ENCODE measurements at places on chromosomes 6 and 20.

DNA sequence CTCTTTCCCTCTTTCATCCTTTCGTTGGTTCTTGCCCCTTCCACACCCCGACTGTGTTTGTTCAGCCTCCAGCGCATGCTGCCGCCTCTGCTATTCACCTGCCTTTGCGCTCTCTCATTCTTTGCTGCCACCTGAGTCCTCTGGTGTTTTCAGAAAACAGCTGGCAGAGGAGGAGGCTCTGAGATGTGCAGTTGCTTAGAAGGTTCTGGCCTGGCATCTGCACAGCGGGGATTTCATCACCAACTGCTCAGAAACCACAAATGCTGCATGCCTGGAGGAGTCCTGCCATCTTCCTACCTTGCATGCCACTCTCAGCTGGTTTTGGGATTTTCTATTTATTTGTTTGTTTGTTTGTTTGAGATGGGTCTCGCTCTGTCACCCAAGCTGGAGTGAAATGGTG lies 39.2 kb upstream of the CLDN20 start:
- DNase-seq: no peak

DNA sequence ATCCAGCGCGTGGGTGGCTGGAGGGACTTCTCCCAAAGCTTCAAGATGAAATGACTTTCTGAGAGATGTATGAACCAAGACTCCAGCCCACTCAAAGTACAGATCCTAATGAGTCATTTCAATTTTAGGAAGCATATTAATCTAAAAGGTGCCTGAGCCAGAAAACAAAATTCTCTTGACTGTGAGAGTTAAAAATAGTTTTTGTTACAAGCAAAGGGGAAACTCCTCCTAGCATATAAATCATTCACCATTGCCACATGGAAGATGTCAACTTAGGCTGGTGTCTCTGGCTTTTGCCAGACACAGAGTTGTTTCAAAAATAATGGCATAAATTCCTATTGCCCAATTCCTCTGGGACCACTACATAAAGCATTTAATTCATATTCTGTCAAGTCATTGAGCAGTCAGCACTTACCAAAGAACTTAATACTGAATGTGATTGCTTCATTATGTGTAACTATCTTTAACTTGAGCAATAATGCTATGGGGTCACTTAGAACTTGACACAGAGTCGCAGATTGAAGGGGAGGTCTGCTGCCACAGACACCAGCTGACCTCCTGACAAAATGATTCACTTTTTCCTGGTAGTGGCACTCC lies 280.6 kb downstream of the SLC35F1 start:
- no peak for DNase-seq

GRCh38 chr6:44064089-44064947 lies 62.9 kb downstream of the MRPL14 start:
- DNase-seq: peak; percentile 47

DNA sequence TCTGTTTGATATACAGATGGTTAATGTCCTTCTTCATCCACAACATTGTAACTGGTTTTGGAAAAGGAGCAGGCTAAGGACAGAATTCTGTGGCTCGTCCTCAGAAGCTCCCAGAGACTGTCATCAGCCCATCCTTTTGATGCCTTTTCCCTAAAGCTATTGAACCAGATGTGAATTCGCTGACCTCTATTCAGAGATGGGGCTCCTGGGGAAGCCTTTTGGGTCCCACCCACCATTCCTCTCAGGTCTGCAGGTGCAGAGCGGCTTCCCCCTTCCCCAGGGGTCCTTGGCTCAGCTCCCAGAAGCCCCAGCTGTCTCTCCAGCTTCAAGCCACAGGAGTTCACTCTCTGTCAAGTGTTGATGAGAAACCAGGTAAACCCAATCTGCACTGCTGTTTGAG lies 191.7 kb downstream of the SMOC2 start:
- no peak for DNase-seq

DNA sequence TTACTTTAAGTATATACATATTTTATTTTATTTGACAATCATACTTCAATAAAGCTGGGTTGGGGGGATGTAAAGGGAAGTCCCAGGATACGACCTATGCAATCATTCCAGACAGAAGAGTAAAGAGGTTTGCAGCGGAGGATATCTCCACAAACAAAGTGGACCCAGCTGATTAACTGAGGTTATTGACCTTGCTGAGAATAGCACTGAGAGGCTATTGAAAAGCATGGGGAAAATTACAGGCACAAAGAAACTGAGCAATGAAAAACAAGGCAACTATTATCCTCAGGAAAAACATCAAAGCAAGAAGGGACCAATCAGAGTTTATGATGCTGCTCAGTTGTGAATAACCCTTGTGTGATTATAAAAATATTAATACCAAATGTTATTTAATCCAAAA lies 32.6 kb downstream of the SERPINB1 start:
- no peak for DNase-seq

DNA sequence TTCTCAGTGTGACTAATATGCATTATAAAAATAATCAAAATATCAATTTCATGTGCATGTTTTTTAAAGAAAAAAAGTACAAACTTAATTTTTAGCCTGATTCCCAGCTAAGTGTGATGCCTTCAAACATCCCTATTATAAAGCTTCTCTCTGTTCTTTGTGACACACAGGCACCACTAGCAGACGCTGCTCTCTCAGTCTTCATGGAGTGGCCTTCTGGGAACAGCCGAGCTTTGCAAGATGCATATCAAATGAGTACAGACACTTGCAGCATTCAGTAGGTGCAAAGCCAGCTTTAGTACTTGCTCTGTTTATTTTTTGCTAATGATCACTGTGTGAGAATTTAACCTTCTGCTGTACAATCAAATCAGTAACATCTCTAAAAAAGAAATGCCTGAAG lies 340.0 kb downstream of the ADGRB3 start:
- DNase-seq: no peak

DNA sequence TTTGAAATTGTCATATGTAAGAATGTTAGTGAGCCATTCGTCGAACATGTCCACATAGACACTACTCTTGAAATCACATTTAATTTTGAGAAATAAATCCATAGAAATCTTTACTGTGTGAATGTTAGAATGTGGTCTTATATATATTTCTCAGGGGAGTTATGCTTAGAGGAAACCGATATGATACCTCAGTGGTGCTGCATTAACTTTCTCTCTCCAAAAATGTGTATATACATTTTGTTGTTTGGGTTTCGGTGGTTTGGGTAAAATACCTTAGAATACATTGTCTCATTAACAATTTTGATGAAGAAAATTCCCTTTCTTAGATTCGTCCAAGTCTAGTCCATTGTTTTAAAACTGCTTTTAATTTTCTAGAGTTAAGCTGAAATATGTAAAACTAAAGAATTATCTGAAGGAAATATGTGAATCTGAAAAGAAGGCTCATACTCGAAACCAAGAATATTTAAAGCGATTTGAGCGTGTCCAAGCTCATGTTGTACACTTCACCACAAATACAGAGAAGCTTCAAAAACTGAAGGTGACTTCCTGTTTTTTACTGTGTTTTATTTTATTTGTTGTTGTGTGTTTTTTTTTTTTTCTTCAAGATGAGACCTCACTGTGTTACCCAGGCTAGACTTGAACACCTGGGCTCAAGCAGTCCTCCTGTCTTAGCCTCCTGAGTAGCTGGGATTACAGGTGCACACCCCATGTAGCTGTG lies 10.3 kb downstream of the KIZ start:
- DNase-seq: no peak

DNA sequence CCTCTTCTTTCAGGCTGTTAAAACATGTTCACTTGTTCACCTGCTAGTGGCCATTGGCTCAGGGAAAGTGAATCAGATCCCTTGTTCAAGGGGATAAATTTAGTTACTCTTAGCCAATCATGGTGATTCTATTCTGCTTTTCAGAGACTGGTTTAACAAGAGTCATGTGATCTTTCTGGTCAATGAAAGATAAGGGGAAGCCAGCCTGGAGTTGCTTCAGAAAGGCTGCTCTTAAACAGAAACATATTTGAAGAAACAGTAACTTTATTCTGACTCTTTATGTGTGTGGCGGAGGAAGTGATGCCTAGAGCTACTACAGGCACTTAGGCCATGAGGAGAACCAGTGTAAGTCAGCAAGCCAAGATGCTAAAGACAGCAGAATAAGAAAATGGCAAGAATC lies 28.1 kb upstream of the AHI1 start:
- DNase-seq: no peak

DNA sequence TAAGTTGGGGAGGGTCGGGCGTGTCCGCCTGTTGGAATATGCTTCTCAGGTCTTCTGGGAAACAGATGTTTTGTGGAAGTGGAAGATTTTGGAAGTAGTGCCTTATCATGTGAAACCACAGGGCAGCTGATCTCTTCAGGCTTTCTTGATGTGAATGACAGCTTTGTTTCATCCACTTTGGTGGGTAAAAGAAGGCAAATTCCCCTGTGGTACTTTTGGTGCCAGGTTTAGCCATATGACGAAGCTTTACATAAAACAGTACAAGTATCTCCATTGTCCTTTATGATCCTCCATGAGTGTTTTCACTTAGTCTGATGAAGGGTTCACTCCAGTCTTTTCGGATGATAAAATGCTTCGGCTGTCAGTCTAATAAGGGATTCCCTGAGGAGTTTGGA lies 4.6 kb downstream of the IRF4 start:
- no peak for DNase-seq

DNA sequence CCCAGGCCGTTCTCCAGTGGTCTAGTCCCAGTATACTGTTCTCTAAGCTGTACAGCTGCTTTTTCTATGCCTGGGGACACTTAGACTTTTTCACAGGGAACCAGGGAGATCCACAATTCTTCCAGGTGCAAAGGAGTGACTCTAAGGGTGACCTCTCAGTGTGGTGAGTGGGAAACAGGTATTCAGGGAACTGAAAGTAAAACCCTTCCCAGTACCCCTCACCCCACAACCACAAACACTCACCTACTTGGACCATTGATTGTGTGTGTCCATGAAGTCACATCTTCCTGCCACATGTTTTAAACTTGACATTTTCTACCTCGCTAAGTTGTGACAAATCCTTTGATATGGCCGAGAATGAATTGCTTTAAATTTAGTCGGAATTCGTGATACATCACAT lies 183.6 kb downstream of the CLIC5 start:
- no peak for DNase-seq

- DNase-seq: no peak
Measured at GRCh38 chr6:7910298-7910653, 312 bp downstream of the TXNDC5 start.

- DNase-seq: no peak
Measured at GRCh38 chr6:156881687-156882629, 104.8 kb downstream of the ARID1B start.

DNA sequence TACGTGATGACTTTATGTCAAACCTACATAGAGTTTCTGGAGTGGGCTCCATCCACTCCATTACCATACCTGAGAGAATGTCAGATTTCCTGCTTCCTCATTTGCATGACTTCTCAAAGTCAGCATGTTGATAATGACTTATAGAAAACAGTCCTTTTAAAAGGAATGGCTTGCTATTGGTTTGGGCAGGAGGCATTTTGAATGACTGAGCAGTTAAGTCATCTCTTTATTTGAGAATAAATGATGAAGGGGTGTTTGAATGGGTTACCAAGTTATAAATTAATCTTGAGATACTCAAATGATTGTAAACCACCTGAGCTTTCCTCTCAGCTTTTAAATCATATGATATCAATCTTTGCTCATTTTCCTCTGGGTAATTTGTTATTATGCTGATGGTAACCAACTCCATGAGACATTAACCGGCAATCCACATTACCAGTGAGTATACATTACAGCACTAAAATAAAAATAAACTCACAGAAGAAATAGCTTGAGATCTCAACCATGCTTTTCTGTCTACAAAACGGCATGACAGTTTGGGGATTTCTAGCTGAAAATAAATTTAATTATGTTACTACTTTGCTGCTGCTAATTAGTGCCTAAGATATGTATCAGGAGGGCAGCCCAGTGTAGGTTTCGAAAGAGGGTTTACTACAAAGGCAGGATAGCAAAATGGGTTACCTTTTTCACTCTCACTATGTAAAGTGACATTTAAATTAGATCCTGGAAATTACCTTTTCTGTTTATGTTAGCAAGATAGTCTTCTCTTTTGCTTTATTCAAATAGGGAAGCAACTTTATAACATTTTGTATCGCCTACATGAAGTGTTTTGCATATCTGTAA lies 78.8 kb downstream of the RPS12 start:
- no peak for DNase-seq

GRCh38 chr6:4895971-4896370 lies 107.9 kb downstream of the RPP40 start:
- DNase-seq: no peak

DNA sequence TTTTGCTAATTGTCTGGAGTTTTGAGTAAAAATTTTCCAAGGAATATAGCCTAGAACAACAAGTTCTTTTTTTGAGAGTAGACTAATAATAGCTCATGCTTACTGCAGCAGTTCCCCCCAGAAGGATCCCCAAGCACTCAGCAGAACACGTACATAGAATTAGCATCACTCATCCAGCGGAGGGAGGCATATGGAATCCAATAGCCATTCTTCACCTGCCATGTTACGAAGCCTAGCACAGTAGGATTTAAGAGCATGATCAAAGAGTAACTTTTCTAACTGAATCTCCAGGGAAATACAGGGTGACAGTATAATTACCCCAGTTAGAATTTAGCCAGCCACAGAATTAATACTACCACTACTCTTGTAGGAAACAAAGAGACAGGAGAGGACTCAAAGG lies 511.7 kb upstream of the NOX3 start:
- DNase-seq: no peak

DNA sequence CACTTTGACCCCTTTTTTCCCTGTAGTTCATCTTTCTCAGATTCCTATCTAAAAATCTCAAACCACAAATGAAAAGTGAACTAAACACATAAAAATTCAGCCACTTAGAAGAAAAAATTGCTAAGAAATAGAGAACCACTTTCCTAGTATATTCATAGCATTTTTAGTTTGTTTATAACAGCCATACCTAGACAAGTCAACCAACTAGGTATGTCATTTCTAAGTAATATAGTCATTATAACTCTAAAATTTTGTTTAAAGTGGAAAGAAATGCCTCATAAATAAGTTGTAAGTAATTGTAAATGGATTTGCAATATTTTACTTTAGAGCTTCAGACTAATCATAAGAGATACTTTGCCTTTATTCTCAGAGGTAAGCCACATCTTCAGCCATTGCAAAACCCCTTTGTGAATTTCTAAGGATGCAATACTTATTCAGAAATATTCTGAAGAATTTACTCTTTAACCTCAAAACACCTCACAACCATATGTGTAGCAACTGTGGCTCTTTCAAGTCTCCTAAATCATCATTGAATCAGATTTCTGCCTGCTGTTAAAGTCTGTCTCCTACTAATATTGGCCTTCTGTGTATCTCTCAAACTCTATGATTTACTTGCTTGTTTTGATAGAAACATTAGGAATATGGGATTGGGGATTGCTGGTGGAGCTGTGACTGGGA lies 6.9 kb upstream of the SUMO4 start:
- no peak for DNase-seq

- no peak for DNase-seq
Measured at GRCh38 chr6:168343239-168344150, 23.9 kb upstream of the DACT2 start.

- no peak for DNase-seq
Measured at GRCh38 chr6:71721642-71722041, 164.7 kb upstream of the RIMS1 start.

DNA sequence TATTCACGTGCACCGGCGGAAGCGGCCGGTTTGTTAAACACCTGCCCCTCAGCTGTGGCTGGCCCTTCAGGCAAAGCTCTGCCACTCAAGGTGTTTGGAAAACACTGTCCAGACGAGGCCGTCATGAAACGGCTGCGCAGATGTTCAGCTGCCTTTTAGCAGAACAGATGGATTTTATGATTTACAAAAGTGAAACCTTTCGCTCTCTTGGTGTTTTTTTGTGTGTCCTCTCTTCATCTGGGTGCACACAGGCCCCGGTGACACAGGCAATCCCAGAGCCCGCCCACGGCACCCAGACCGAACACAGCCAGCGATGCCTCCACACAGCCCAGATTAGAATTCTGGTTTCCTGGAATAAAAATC lies 397.0 kb downstream of the SMOC2 start:
- no peak for DNase-seq

GRCh38 chr20:18678549-18679419 lies 90.9 kb downstream of the DTD1 start:
- peak; percentile 37 for DNase-seq

Data from KBM-7 (cell line).